ENCODE measurements at places on chromosomes 3 and 15.

DNA sequence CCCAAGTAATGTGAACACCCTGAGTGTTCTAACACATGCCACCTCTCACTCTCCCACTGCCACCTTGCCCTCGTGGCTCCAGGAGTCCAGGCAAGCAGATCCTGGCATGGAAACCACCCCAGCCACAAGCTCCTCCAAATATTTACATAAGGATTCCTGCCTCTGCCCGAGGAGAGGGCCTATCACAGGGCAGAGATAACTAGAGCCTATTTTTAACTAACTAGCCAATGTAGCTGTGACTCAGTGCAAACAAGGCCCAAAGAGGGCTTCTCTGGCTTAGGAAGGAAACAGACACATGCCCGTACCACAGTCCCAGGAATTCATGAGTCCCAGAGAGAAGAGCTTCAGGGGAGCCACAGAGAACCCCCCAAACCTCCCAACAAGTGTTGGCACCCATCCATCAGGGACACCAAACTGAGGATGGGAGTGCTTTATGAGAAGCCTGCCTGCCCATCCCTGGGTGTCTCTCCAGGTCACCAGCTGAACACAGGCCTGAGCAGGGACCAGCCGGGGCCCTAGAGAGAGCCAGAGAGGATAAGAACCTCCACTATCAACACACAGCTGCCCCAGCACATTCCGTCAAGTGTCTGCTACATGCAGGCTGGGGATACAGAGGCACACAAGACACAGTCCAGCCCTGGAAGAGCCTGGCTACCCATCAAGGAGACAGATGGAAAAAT lies 9.2 kb downstream of the FYCO1 start:
- DNase-seq: no peak

DNA sequence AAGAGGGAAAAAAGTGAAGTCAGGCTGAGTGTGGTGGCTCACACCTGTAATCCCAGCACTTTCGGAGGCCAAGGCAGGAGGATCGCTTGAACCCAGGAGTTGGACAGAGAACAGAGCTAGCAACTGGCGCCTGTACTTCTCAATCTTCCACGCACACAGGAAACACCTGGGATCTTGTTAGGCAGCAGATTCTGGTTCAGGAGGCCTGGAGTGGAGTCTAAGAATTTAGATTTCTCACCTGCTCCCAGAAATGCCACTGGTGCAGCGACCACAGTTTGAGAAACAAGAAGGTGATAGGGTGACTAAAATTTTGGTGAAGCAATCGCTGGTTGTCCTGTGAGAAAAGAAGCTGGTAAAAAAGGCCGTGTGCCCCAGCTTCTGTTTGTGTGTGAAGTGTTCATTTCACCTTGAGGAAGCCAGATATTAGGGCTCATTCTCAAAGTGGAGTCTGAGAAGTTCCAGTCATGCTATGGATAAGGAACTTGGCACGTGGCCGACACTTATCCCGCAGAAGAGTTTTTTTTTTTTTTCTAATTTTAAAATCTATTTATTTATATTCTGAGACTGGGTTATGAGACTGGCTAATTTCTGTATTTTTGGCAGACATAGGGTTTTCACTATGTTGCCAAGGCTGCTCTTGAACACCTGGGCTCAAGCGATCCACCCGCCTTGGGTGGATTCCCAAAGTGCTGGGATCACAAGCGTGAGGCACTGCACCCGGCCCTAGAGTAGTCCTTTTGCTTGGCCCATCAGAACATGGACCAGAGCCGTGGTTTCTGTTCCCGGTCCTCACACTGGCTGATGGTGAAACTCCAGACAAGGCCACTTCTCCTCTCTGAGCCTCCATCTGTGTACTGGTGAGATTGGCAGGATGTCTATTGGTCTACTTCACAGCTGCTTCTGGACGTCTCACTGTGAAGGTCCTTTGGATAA lies 324.6 kb upstream of the PROK2 start:
- DNase-seq: no peak

DNA sequence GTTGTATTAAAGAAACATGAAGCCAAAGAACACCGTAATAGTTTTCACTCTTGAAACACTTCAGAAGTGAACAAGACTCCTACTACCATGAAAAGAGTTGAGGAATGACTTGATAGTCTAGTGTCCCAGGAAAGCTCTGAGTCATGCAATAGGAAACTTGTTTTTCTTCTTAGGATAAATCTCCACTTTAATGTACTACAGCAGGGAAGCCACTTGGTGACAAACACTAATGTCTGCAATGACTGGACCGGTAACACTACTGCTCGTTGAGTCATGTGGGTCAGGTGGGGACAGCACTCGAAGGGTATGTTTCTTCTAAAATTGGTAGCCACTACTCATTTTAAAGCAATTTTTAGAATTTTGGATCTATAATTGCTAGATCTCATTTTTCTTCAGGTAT lies 291.7 kb upstream of the CNTN3 start:
- no peak for DNase-seq

- no peak for DNase-seq
Observed at GRCh38 chr3:76400141-76400540, 614.8 kb upstream of the ZNF717 start.

- DNase-seq: no peak
Observed at GRCh38 chr3:24338409-24339130, 156.1 kb downstream of the THRB start.

GRCh38 chr3:150497956-150498355 lies 48.3 kb downstream of the SERP1 start:
- no peak for DNase-seq

GRCh38 chr3:98812851-98813374 lies 49.8 kb downstream of the ST3GAL6 start:
- DNase-seq: peak; percentile 51

GRCh38 chr3:154953538-154953937 lies 126.6 kb upstream of the MME start:
- DNase-seq: no peak

DNA sequence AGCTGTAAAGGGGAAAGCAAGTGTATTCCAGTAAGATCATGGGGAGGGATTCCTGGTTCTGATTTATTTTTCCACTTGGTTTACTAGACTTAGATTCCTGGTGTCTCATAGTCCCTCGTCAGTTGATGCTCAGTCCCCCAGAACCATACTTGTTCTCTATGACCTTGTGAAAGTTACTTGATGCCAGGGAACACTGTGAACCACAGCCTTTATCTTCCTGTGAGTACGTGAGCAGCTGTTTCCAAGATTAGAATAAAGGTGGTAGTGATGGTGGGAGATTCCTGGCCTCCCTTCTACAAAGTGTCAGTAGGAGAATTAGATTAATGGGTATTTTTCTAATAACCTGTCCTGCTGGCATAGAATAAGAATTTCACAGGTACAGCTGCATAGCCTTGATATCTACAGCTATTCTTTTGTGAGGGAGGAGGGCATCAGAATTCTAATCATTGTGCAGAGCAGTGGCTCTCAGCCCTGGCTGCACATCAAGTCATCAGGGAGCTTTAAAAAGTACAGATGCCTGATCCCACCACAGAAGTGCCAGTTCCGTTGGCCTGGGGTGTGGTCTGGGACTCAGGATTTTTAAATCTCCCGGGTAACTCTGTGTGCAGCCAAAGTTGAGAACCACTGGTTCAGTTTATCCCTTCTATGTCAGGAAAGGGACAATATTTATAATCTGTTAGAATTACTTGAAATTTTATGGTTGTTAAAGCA lies 20.0 kb downstream of the GPD1L start:
- DNase-seq: no peak

DNA sequence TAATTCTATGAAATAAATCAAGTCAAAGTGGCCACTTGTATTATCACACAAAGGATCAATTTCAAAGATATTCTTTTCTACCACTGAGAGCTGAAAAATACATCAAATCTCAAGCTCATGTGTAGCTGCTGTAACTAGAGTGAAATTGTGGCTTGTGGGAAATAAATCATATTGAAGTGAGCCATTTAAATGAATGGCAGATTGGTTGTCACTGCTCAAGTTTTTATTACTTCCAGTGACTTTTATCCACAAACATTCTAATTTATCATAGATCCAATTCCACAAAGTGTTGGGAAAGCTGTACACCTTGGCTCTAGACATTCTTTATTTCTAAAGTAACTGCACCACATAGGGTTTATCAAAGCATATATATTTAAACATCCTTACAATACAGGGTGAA lies 285.4 kb downstream of the CNTN3 start:
- DNase-seq: no peak

- no peak for DNase-seq
Observed at GRCh38 chr3:37627951-37628620, 233.6 kb upstream of the CTDSPL start.

DNA sequence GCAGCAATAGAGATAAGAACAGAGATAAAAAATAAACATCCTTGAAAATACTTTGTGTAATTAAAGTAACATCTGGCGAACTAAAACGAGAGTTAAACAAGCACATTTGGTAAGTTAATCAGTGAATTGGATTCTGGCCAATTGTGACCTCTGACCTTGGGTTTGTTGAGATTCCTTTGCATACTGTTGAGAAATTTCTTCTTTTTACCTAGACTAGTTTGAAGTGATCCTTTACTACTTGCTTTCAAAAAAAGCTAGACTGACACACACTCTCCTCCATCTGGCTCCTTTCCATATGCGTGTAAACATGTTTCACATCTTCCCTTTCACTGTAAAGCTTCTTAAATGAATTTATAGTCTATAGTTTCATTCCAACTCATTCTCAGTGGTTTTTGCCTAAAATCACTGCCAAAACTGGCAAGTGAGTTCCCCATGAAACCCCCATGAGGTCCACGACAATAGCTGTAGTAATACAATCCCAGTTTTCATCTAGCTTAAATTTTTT lies 17.3 kb upstream of the GBE1 start:
- DNase-seq: no peak

DNA sequence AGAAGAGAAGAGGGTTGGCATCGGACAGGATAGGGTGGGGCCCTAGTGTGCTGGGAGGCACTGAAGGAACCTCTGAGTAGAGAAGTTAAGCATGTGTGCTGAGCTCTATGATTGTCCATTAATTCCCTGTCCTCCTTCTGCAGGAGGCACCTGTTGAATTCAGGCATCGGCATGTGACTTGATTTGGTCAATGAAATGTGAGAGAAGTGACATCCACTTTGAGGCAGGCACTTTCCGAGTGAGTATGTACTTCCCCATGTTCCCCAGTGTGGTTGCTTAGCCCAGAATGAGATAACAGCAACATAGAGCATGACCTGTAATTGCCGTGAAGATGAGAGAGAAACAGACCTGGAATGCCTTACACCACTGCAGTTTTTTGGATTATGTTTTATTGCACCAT lies 224.8 kb downstream of the RPLP1 start:
- no peak for DNase-seq

- DNase-seq: no peak
Observed at GRCh38 chr3:122088531-122088930, 33.4 kb downstream of the CD86 start.

DNA sequence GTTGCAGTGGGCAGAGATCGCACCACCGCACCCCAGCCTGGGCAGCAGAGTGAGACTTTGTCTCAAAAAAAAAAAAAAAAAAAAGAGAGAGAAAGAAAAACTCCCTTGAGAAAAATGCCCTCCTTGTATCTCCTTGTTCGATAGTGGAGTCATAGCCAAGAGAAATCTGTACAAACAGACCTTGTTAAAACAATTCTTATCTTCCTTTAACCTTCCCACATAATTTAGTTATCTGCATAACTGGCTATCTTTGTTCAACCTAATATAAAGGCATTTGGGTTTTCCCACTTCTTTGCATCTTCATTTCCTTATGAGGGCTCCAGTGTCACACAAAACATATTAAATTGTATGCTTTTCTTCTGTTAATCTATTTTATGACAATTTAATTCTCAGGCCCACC lies 65.1 kb upstream of the ATP11B start:
- no peak for DNase-seq

- DNase-seq: no peak
Observed at GRCh38 chr15:46366360-46367007, 731.7 kb downstream of the SQOR start.

GRCh38 chr3:126984391-126985131 lies 1.6 kb downstream of the PLXNA1 start:
- no peak for DNase-seq
